Iris pigment epithelial cell (primary cell): ENCODE measurements at places on chromosomes 6 and 20.
A peak's percentile ranks its signal among the peaks of the same experiment; 100 is the strongest.

- DNase-seq, result no peak
Observed at GRCh38 chr20:58019850-58020625, 208.4 kb downstream of the ANKRD60 start.

GRCh38 chr6:12602951-12603672, 113.5 kb upstream of the PHACTR1 start:
- peak; percentile 58 for DNase-seq

DNA sequence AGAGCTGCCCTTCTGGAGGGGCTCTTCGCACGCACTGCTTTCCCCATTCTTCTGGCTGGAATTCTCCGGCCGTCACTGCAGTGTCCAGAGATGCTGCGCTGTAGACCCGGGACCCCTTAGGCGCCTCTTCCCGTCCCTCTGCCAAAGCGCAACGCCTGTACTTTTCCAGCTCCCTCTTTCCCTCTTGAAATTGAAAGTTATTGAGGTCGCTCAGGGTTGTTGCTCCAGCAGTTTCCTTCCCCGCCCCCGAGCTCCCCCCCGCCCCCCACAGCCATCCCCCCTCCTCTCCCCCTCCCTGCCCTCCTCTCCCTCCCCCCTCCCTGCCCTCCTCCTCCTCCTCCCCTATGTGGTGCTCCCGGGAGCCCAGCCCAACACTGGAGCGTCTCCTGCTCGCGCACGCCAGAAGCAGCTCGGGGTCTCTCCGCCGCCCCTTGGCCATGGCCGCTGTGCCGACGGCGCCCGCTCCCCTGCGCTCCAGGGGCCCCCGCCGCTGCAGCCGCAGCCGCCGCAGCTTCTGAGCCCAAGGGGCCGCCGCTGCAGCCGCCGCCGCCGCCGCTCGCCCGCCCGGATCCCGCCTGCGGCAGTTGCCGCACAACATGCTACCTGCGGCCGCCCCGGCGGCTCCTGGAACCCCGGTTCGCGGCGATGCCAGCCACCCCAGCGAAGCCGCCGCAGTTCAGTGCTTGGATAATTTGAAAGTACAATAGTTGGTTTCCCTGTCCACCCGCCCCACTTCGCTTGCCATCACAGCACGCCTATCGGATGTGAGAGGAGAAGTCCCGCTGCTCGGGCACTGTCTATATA, at the start of gene RSPO3:
RSPO3 (plus strand) TSS at position 374 of the 804 bp plus-strand sequence. CDS start 522 bp downstream, outside the sequence.
- DNase-seq, result peak; percentile 31

GRCh38 chr6:168060521-168060931, 18.5 kb downstream of the FRMD1 start:
- peak; percentile 65 for DNase-seq

- DNase-seq, result peak; percentile 94
Observed at GRCh38 chr20:46814366-46815232, 80.0 kb upstream of the EYA2 start.

- DNase-seq, result no peak
Observed at GRCh38 chr6:139438775-139439174, 64.3 kb upstream of the CITED2 start.

DNA sequence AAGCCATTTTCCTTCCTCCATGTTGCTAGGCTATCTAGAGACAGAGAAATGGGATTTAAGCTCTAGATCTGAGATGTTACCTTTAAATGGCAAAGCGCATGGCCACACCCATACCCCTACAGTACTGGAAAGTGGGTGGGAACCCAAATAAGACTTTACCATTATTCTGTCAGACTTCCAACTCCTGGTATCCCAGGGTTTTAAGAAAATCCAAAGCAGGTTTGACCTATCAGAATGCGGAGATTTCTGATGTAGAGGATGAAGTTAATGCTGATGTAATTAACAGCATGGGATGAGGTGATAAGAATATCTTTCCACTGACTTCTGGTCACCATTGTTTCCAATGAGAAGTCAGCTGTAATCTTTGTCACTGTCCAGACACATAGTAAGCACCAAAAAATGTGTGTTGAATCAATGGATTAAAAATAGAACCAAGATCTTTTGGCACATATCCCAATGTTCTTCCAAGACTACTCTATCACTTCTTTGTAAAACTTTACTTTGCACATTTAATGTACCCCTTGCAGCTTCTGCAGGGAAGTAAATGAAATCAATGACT, 140.8 kb upstream of the INSM1 start:
- DNase-seq, result no peak

DNA sequence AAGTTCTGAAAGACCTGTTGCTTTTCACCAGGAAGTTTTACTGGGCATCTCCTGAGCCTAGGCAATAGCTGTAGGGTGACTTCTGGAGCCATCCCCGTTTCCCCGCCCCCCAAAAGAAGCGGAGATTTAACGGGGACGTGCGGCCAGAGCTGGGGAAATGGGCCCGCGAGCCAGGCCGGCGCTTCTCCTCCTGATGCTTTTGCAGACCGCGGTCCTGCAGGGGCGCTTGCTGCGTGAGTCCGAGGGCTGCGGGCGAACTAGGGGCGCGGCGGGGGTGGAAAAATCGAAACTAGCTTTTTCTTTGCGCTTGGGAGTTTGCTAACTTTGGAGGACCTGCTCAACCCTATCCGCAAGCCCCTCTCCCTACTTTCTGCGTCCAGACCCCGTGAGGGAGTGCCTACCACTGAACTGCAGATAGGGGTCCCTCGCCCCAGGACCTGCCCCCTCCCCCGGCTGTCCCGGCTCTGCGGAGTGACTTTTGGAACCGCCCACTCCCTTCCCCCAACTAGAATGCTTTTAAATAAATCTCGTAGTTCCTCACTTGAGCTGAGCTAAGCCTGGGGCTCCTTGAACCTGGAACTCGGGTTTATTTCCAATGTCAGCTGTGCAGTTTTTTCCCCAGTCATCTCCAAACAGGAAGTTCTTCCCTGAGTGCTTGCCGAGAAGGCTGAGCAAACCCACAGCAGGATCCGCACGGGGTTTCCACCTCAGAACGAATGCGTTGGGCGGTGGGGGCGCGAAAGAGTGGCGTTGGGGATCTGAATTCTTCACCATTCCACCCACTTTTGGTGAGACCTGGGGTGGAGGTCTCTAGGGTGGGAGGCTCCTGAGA, at the start of gene HFE:
HFE (plus strand) TSS at position 146 of the 832 bp plus-strand sequence; CDS start at position 158, 12 bp downstream.
- peak; percentile 64 for DNase-seq

- DNase-seq, result no peak
Observed at GRCh38 chr6:158767709-158768108, 51.5 kb downstream of the EZR start.

DNA sequence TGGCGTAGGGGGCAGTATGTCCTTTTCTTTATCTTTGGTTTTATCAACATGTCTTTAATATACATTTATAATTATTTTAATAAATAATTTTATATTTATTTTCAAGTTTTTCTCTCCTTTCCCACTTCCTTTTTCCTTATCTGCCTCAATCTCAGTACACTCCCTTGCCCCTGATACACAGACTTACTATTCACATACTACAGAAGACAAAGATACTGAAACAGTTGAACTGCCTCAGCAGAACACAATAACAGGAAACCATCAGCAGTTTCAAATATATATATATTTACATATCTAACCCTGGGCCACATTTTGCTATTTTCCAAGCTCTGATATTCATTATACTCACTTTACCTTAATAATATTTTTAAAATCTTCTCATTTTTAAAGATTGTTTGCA, 19.8 kb downstream of the IBTK start:
- no peak for DNase-seq

- DNase-seq, result no peak
Observed at GRCh38 chr20:19823216-19823615, 65.2 kb downstream of the RIN2 start.

GRCh38 chr20:32110173-32110704, 725 bp downstream of the TM9SF4 start:
- DNase-seq, result no peak

DNA sequence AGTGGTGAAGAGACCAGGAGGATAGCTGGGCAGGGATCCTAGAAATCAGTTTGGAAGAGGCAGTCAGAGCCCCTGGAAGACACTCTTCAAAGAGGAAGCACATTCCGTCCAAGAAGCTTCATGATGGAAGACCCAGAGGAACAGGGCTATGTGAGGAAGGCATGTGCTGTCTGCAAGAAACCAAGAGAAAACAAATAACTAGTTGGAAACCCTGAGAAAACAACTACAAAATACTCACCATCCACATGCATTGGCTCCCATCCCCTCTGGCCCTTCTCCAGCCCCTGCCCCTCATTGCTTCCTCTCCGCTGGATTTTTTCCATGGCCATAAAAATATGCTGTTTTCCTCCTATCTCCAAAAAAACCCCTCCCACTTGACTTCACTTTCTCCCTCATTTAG, 40.9 kb upstream of the SMOC2 start:
- DNase-seq, result no peak

DNA sequence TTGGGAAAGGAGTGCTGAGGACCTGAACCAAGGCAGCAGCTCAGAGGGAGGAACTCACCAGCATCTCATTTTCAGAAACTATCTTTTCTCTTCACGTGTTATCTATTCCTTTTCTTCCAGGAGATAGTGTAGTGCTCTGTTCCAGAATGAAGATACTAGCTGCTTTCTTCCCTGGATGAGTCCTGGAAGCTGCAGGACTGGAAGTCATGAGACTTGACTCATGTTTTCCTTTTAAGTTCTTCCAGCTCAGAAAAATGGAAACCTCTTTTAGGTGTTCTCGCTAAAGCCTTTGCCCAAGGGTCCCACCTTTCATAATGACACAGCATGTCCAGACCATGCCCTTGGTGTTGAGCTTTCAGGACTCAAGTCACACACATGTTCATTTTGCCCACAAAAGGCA, 106.7 kb downstream of the UNC5CL start:
- DNase-seq, result no peak

DNA sequence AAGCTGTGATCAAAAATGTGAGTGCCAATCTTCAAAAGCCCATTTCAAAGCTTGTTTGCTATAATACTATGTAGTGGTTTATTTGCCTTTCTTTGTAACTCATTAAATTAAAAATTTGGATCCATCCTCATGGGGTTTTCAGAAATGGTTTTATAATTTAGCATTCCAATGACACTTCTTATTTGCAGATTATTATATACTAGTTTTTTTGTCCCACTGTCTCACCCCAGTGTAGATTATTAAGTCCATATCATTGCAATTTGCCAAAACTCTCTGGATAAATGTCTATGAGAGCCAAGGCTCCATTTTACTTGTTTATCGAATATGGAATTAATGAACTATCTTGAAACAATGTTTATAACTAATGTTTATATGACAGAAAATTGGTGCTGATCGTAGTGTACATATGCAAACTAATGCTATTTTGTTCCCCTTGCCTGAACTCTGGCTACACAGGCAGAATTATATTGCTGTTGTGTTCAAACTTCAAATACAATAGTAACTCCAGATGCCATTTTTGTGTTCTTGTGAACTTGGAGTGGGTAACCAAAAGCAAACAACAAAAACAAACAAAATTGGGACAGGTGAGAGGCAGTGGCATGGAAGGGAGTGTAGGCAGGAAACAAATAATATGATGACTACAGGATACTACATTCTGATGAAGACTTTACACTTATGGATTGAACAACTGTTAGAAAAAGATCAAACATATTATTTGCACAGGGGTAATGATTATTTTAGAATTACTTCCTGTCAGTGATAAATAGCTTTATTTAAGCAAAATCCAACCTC, 307.1 kb upstream of the FLRT3 start:
- no peak for DNase-seq

- no peak for DNase-seq
Observed at GRCh38 chr20:6811262-6812035, 44.0 kb downstream of the BMP2 start.

GRCh38 chr6:15495375-15495901, 167.4 kb downstream of the DTNBP1 start:
- DNase-seq, result no peak
